ENCODE measurements at places on chromosomes 3 and 15. TPM values are rescaled to one million over a fixed set of nuclear protein-coding genes. Genes with fewer than 3 reads are reported as not detected.

DNA sequence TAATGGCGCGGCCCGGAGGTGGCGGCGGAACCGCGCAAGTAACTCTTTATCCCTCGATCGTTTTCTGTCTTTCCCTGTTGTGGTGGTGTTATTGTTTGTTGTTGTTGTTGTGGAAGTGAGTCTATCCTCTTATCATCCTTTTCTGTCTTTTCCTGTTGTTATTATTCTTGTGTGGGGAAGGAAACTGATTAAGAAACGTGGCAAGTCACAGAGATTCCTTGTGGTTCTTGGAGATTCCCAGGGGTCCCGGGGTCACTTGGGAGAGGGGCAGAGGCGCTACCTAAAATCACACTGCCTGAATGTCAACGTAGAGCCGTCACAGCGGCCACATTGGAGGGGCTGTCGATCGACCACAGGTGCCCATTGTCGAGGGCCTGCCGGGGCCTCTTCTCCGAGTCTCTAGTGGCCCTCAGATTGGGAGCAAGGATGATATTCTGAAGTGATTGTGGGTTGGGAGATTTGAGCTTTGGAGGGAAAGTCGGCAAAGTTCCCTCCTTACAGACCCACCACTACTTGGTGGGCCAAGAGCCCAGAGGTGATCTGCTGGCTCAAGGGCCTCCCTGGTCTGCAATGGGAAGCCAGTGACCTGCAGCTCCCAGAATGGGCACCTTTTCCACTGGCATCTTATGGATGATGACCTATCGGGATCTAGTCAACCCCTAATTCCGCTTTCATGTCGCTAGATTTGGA, 790 bp downstream of the PARP14 start:
- DNase-seq = peak; percentile 16

GRCh38 chr15:87671289-87671688, 585.2 kb downstream of the NTRK3 start:
- DNase-seq = no peak

DNA sequence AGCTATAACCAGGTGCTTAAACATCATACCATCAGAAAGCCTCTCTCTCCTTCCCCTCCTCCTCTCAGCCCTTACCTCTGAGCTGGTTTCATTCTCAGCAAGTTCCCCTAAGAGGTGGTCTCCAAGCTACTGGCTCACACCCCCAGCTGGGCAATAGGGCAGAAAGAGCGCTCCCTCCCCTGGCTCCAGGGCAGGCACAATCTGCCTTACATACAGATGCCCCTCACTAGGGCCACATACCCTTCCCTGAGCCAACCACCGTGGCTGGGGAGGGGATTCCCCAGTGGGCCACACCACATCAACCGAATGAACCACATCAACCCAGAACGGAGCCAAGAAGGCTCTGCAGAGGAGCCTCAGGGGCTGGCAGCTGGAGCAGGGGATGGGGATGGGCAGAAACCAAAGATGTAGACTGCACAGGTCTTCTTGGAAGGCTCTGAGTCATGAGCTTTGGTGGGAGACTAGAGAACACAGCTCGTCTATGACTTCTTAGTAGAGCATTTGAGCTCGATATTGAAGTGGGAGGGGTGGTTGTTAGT, 4.6 kb upstream of the FBLN2 start:
- DNase-seq = peak; percentile 96

DNA sequence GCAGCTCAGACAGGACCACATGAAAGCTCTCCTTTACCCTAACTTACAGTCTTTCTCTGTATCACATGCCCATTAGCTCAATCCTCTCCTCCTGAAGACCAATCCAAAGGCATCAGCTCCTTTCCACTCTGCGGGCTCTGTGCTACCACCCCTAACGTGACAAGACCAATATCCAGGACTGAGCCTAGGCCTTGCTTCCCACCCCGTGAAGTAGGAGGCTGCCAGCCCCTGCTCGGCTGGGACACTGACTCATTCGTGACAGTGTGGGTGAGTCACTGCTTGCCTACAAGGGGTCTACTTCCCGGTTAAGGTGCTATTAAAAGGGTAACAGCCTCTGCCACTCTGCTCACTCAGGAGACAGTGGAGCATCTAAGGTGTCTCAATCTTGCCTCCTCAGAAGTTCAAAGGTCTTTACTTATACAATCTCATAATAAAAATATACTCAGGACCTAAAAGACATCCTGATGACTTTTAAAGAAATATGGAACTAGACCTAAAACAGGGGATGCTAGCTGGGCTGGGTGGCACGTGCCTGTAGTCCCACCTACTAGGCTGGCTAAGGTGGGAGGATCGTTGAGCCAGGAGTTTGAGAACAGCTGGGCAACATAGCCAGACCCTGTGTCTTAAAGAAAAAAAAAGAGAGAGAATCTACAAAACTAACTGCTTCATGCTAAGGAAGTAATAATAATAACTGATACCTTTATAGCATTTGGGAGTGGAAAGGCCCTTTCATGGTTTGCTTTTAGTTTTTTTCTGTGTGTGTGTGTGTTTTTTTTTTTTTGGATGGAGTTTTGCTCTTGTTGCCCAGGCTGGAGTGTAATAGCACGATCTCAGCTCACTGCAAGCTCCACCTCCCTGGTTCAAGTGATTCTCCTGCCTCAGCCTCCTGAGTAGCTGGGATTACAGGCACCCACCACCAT, 55.0 kb downstream of the TMEM44 start:
- peak; percentile 96 for DNase-seq

DNA sequence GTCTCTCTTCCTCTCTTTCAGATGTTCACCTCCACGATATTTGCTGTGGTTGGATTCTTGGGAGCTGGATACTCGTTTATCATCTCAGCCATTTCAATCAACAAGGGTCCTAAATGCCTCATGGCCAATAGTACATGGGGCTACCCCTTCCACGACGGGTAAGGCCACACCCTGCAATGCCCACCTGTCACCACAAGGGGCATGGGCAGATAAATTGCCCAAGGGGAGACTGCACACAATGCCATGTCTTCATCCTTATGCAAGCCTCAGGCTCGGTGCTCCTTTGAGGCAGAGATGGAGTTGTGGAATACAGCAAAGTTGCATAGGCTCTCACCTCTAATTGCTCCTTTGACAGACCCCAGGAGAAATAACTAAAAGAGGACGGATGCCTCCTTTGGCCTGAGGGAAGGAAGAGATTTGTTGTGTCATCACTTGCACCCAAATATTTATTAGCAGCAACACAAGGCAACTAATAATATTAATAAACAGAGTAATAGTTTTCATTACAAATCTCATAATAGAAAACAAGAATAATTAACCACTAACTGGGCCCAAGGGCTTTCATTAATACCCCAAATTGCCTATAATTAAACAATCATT, 13.2 kb downstream of the TM4SF4 start:
- DNase-seq = no peak

GRCh38 chr3:46414739-46415138, 7.7 kb downstream of the CCRL2 start:
- DNase-seq = no peak

GRCh38 chr15:78350058-78350457, 9.9 kb downstream of the CRABP1 start:
- no peak for DNase-seq

GRCh38 chr3:112360561-112360960, 27.6 kb downstream of the CD200 start:
- DNase-seq = peak; percentile 85

DNA sequence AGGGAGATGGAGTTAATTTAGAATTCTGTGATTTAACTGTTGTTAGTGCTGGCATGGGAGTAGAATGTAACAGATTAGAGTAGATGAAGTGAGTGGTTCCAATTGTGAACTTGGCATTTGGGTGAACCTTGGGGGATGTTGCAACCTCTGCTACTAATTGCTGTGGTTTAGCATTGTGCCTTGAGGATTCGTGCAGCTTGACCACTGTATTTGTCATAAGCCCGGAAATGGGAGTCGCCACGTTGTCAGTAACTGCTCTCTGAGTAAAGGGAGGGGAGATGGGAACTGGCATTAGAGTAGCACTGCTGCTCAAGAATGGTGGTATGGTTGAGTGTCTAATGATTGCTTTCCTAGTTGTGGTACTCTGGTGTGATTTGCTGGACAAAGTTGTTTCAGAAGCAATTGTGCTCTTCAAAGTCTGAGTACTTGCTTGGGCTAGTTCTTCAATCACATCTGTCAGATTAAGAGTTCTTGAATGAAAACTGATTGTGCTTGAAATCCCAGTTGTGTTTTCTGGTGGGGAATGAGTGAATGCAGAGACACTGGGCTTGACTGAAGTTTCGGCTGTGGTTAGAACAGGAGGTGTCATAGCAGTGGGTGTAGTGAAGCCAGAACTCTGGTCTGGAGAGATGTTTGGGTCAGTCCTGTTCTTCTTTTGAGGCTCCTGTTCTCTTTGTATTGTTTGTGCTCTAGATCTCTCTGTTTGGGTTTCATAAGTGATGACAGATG, 15.4 kb downstream of the IGSF10 start:
- DNase-seq = peak; percentile 97

DNA sequence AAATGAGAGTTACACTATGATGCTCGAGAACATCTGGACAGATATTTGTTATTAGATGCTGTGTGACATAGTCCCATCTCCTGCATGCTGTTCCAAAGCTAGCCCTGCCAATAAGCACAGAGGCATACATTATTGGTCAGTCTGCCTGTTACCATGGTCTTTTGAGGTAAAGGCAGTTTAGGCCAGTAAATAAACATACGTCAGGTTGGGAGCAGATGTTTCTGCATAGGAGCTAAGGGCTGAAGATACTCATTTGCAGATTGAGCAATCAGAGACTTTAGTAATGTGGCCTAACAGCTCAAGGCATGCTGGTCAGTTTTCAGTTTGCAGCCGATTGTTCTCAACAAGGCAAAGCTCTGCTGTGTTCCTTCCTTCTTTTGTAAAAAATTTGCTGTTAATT, 192.9 kb downstream of the ADAMTSL3 start:
- peak; percentile 75 for DNase-seq

GRCh38 chr3:177061369-177061768, 135.9 kb downstream of the TBL1XR1 start:
- no peak for DNase-seq

DNA sequence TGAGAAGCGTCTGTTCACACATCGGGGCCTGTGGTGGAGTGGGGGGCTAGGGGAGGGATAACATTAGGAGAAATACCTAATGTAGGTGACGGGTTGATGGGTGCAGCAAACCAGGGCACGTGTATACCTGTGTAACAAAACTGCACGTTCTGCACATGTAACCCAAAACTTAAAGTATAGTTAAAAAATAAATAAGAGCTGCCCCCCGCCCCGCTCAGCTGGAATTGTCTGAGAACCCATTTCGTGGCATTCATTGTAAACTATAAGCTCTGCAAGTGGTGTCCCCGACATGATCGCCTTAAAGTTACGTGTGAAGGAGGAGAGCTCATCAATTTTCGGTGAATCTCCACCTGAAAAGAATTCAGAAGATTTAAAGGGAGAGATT, 7.3 kb upstream of the LIPH start:
- no peak for DNase-seq

GRCh38 chr3:181212271-181212670, 222.7 kb upstream of the DNAJC19 start:
- no peak for DNase-seq

GRCh38 chr3:149657321-149657925, 402 bp downstream of the WWTR1 start:
- peak; percentile 70 for DNase-seq

GRCh38 chr3:28376424-28376823, 27.8 kb upstream of the AZI2 start:
- DNase-seq = peak; percentile 91

DNA sequence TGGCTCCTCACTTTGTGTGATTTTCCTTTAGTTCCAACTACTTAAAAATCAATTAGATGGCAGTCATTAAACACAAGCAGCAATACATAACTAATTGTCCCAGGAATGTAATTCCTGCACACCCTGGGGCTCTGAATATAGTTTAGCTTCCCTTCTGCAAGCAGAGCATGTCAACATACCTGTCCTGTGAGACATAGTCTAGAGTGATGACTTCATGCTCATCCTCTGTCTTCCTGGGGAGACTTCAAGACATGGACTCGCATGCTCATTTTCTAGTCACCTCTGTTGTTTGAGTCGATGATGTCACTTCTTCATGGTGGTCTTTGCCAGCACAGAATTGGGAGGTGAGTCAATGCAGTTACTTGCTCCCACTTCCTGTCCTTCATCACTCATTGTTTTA, 15.7 kb downstream of the C3orf52 start:
- DNase-seq = peak; percentile 54

DNA sequence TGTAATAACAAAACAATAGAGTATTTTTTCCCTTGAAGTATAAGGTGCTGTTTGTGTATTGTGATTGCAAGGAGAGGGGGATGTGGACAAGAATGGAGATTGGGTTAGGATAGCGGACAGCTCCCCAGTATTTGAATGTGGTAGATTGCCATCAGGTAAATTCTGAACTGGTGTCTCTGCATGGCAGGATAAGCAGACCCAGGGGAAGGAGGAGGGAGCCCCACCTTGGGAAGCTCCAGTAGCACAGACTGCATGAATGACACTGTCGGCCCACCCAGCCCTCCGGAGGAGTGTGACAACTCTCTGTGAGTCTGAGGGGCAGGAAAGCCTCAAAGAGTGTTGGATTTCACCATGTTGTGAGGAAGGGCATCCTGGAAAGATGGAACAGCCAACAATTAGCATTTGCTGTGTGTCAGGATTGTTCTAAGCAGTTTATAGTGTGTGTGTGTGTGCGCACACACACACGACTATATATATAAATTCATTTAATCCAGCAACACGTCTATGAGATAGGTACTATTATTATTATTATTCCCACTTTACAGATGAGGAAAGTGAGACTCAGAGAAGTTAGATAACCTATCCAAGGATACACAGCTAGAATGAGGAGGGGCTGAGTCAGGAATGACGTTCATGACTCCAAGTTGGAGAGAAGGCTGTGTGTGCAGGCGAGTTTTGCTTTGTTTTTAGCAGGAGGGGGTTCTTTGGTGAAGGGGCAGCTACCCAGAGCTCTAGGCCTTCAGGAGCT, 63.4 kb upstream of the LCTL start:
- no peak for DNase-seq

DNA sequence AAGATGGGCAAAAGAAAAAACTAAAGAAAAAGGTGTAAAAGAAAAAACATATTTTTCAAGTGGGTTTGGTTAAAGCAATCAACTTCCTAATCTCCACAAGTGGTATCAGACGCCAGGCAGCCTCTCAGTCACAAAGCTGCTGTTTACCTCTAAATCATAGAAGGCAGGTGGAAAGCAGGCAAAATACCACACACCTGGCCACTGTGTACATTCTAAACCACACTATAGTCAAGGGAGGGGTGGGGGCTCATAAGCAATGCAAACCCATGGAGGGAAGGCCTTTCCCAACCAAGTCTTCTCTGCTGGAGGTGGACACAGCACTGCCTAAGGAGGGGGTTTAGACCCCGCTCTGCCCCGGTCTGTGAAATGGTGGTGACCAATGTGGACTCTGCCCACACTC, 50.4 kb downstream of the MCF2L2 start:
- DNase-seq = no peak

- DNase-seq = no peak
Measured at GRCh38 chr15:65177901-65178300, 7.2 kb downstream of the CLPX start.

The C2CD4A gene
- total RNA-seq = not detected

The TRANK1 gene
- total RNA-seq = 123 TPM

The SCG5 gene
- total RNA-seq = 16.7 TPM

The FSIP1 gene
- total RNA-seq = 4.2 TPM

The TMEM266 gene
- total RNA-seq = not detected

The STRA6 gene
- total RNA-seq = 0.18 TPM

The CERS3 gene
- total RNA-seq = not detected

The PRSS50 gene
- total RNA-seq = not detected

The TNFSF10 gene
- total RNA-seq = 5.0 TPM

The NLGN1 gene
- total RNA-seq = 6.1 TPM

The CPNE9 gene
- total RNA-seq = not detected

The RTP4 gene
- total RNA-seq = 2.8 TPM

The MELTF gene
- 20.8 TPM for total RNA-seq

The EFCC1 gene
- not detected for total RNA-seq

The ZNF654 gene
- total RNA-seq = 19.1 TPM

Measured in fibroblast of the aortic adventitia (primary cell).